ENCODE measurements at places on chromosomes 2 and 18. TPM values are rescaled to one million over a fixed set of nuclear protein-coding genes. Genes with fewer than 3 reads are reported as not detected.
A peak's percentile ranks its signal among the peaks of the same experiment; 100 is the strongest.

GRCh38 chr2:36538335-36538734 is 59.6 kb downstream of the FEZ2 start:
- no peak for DNase-seq

DNA sequence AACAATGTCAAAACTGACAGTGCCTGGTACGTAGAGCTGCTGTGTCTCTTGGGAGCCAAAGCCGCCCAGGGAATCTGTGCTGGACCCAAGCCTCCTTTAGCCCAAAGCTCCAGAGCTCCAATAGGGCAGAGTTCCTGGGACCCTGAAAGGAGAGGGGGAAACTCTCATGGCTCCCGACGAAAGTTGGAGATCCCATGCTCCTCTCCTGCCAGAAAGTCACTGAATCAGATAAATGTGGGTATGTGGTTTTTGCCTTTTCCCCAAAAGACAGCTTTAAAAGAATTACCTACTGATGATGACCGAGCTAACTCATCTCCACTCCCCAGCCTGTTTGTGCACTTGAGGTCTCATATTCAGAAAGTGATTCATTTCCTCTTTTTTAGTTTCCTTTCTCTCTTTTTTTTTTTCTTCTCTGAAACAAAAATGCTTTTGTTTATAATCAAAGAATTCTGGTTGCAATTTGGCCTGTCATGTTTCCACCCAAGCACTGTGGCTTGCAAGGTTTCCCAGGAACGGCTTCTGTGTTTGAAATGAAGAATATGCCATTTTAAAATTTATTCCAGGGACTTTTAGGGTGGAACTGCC is 14.1 kb upstream of the PMAIP1 start:
- DNase-seq: peak; percentile 61

DNA sequence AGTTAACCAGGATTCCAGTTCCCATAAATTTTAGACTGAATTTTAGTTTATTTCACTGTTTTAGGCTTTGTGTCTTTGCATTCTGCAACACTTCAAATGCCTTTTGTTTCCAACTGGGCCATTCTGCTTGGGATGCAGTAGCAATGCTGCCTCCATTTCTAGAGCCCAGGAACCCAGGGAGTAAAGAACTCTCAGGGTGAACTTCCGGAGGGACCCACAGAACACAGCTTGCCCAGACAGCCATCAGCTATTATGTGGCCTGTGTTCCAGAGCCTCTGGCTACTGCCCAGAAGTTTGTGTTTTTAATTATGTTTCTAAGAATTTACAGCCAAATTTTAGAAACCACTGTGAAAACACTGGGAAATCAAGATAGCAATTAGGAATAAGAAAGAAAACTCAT is 145.1 kb downstream of the TMEM163 start:
- DNase-seq: no peak

DNA sequence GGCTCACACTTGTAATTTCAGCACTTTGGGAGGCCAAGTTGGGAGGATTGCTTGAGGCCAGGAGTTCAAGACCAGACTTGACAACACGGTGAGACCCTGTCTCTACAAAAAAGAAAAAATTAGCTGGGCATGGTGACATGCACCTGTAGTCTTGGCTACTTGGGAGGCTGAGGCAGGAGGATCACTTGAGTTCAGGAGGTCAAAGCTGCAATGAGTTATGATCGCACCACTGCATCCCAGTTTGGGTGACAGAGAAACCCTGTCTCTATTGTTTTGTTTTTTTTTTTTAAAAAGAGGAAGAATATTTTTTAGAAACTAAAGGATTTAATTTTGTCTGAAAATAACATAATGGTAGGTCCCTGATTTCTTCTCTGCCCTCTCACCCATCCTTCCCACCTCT is 79.4 kb upstream of the TMEM200C start:
- no peak for DNase-seq

DNA sequence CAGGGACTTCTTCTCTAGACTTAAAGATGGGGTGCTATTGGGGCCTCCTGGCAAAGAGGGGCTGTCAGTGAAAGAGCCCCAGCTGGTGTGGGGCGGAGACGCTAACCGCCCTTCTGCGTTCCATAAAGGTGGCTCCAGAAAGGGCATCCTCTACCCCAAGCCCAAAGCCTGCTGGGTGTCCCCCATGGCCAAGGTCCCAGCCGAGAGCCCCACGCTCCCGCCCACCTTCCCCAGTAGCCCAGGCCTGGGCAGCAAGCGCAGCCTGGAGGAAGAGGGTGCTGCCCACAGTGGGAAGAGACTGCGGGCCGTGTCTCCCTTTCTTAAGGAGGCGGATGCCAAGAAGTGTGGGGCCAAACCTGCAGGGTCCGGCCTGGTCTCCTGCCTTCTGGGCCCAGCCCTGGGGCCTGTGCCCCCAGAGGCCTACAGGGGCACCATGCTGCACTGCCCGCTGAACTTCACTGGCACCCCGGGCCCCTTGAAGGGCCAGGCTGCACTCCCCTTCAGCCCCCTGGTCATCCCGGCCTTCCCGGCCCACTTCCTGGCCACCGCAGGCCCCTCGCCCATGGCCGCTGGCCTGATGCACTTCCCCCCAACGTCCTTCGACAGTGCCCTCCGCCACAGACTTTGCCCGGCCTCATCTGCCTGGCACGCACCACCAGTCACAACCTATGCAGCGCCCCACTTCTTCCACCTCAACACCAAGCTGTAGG is 15.2 kb downstream of the ARID5A start:
- DNase-seq: no peak

The SERTAD2 gene
- total RNA-seq: 11.2 TPM

All from SK-MEL-5 (cell line).